GM23248 (cell line): ENCODE measurements at places on chromosomes 11 and 22. TPM values are rescaled to one million over a fixed set of nuclear protein-coding genes. Genes with fewer than 3 reads are reported as not detected.

Gene SCYL1
- 115 and 133 TPM in 2 replicates for total RNA-seq

Gene ANKRD42
- 17.8 and 22.0 TPM in 2 replicates for total RNA-seq

Gene KLHL35
- total RNA-seq: 10.5 and 13.0 TPM in 2 replicates

Gene NLRP6
- total RNA-seq: not detected in 2 replicates

Gene FGF4
- not detected in 2 replicates for total RNA-seq

Gene CDKN1C
- total RNA-seq: 0.43 TPM in 1 of 2 replicates, not detected in the other

Gene SLC7A4
- not detected in 2 replicates for total RNA-seq

Gene ROBO4
- total RNA-seq: 0.51 and 1.3 TPM in 2 replicates

Gene LARGE2
- total RNA-seq: not detected in 2 replicates

Gene SLC22A8
- not detected in 2 replicates for total RNA-seq

Gene CBX6
- 52.1 and 52.7 TPM in 2 replicates for total RNA-seq

Gene HBG1
- not detected in 2 replicates for total RNA-seq

Gene CCND1
- 684 and 695 TPM in 2 replicates for total RNA-seq

Gene CHRM1
- not detected in 2 replicates for total RNA-seq

Gene TRIM51
- total RNA-seq: not detected in 2 replicates

Gene SGSM1
- total RNA-seq: not detected in 2 replicates

Gene GUCD1
- total RNA-seq: 92.4 and 125 TPM in 2 replicates

Gene PLAAT3
- 1.8 and 4.3 TPM in 2 replicates for total RNA-seq

Gene NXPE4
- not detected in 2 replicates for total RNA-seq

Gene DKK3
- 189 and 225 TPM in 2 replicates for total RNA-seq

Gene APOBEC3B
- total RNA-seq: 2.3 and 4.1 TPM in 2 replicates

Gene OSBP2
- total RNA-seq: 1.1 and 2.0 TPM in 2 replicates

Gene MYBPC3
- not detected in 2 replicates for total RNA-seq

Gene HSD17B12
- 92.3 and 113 TPM in 2 replicates for total RNA-seq

Gene DEFB131B
- not detected in 2 replicates for total RNA-seq

Gene UBQLN3
- not detected in 2 replicates for total RNA-seq

Gene PDGFB
- not detected in 2 replicates for total RNA-seq

Gene OR56A1
- not detected in 2 replicates for total RNA-seq

Gene GAB4
- not detected in 2 replicates for total RNA-seq

Gene CLMP
- 195 and 215 TPM in 2 replicates for total RNA-seq

Gene PRR33
- not detected in 2 replicates for total RNA-seq

Gene DMC1
- total RNA-seq: 3.7 and 11.8 TPM in 2 replicates

Gene FAM180B
- total RNA-seq: not detected in 2 replicates

Gene TOP3B
- total RNA-seq: 9.2 and 16.0 TPM in 2 replicates

Gene BIRC3
- total RNA-seq: 0.89 and 0.97 TPM in 2 replicates

Gene FAM168A
- 26.4 and 26.7 TPM in 2 replicates for total RNA-seq

Gene FAM118A
- total RNA-seq: 5.2 and 11.1 TPM in 2 replicates
